Activated CD4-positive, alpha-beta memory T cell treated with anti-CD3 and anti-CD28 coated beads for 36 hours (primary cell): ENCODE measurements at places on chromosomes 5 and 9. TPM values are rescaled to one million over a fixed set of nuclear protein-coding genes. Genes with fewer than 3 reads are reported as not detected.

DNA sequence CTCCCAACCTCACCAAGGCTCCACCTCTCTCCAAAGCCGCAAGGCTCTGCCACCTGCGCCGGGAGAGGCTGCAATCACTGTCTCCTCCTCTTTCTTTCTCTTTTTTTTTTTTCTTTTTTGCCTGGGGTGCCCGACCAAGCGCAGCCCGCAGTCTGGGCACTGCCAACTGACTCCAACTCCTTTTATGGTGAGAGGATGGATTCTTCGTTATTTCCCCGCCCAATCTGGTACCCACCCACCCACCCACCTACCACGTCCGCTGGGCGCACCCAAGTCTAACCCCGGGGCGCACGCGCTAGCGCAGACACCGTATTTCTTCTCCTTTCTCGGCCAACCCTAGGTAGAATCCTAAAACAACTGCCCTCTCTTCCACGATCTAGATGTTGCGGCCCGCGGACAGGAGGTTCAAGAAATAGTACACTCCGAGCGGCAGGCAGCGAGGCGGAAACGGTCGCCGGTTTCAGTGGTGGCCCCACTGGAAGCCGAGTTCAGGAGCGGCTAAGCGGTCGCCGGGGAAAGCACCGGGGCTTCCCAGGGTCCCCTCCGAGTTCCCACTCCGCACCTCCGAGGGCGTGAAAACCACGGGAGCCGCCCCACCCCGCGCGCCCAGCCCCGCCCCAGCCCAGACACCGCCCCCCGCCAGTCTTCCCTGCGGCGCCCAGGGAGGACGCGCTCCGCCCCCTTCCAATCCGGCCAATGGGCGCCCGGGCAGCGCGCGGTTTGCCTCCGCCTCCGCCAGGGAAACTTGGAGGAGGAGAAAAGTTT lies 385 bp upstream of the PTGER4 start:
- DNase-seq: peak; percentile 96

GRCh38 chr5:14438195-14438606 lies 143.4 kb upstream of the OTULINL start:
- DNase-seq: no peak

DNA sequence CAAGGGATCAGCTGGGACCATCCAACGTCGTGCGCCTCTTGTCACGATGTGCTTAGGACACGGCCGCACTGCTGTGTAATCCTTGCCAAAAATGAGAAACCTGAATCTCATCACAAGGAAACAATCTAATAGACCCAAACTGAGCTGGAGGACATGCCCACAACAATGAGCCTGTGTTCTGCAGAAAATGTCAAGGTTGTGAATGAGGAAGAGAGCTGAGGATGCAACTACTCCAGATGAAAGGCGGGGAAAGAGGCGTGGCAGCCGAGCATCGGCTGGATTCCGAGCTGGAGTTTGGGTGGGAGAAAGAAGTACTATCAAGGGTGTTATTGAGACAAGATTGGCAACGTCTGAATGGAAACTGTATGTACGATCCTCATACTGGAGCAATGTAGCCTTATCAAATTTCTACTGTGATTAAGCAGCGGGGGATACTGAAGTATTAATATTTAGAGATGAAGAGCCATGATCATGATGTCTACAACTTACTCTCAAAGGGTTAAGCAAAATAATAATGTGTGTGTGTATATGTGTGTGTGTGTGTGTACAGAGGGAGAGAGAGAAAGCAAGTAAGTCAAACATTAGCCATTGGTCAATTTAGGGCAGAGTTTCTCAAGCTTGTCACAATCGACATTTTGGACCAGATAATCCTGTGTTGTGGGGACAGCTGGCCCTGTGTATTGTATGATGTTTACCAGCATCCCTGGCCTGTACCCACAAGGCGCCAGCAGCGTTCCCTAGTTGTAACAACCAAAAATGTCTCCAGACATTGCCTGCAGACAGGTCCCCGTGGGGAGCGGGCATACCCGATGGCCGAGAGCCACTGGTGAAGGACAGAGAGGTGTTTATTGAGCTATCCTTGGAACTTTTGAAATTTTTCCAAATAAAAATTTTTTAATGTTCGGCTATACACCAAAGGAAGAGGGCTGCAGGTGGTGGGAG lies 46.5 kb downstream of the DUSP1 start:
- no peak for DNase-seq

GRCh38 chr5:163649514-163649913 lies 144.1 kb downstream of the MAT2B start:
- DNase-seq: no peak

- DNase-seq: no peak
Observed at GRCh38 chr5:68347536-68347935, 132.0 kb downstream of the PIK3R1 start.

DNA sequence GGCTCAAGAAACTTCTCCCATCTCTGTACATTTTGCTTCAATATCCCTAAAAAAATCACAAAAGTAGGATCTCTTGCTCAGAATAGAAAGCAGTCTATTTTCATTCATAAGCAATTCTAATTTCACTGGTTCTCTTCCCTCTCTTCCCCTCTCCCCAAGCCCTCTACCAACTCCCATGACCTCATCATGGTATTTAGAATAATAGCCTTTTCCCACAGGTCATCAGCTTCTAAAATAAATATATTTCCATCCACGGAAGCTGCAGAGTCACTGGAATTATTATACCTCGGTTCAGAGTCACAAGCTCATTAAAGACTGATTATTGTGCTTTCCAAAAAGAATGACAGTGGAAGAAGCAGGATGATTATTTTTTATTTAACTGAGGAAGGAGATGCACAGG lies 84.2 kb upstream of the ADRA1B start:
- no peak for DNase-seq

DNA sequence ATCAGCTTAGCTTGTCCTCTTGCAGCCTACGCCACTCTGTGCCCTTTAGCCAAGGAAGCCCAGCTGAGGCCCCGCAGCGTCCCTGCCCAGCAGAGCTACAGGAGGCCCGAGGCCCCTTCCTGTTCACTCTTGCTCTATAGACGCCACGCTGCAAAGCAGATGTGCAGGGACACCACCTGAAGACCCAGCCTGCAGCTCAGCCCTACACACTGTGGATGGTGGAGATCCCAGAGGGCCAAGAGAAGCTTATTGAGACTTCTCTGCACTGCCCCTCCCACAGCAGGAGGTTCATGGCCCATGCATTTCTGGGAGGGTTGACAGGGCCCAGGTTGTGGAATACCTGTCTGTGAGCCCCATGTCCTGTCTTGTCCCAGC lies 33.6 kb downstream of the IRF1 start:
- no peak for DNase-seq

DNA sequence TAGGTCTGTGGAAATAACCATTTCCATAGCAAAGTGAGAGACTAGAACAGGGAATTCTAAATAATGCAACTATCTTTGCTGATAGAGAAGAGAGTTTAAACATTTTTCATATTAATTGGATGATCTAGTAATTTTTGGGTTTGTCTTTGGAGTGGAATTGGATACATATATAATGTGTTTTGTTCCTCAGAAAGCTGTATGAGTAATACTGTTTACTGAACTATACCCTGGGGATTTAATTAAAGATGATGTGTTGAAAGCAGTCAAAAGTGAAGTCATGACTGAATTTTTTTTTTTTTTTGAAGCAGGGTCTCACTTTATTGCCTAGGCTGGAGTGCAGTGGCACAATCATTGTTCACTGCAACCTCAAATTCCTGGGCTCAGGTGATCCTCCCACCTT lies 17.9 kb downstream of the FER start:
- no peak for DNase-seq

DNA sequence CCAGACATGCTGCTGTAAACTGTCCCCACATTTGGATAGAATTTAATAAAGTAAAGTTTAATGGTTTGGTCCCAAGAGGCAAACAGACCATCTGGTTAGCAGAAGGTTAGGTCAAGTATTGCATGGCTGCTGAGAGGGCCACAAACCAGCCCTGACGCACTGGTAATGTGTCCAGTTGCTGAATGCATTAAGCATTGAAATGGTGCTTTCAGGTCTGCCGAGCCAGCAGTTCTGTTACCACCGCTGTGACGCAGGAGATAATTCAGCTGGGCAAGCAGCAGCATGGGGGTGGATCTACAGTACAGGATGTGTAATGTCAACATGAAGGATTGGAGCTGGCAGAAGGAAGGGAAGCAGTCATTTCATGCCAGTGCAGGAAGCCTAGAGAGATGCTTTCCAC lies 16.0 kb downstream of the ZNF462 start:
- no peak for DNase-seq

GRCh38 chr5:129763651-129764050 lies 15.8 kb downstream of the MINAR2 start:
- DNase-seq: no peak

GRCh38 chr9:5786370-5787127 lies 46.4 kb downstream of the ERMP1 start:
- no peak for DNase-seq

DNA sequence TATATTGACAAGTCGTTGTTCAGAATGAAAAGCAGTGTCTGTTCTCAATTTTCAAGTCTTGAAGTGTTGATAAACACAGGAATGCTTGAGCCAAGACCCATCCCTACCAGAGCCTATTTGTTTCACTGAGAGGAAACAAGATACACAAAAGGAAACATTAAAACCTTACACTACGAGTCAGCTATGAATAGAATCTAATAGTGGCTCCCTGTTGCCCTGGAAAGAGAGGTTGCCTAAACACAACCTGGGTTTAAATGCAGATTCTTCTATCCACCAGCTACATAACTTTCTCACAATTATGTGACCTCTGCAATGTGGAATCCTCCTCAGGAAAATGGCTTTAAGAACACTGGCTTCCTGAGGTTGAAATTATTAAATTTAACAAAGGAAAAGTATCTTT lies 29.1 kb upstream of the BNC2 start:
- no peak for DNase-seq

- DNase-seq: no peak
Observed at GRCh38 chr5:139689631-139690063, 41.5 kb downstream of the CXXC5 start.

DNA sequence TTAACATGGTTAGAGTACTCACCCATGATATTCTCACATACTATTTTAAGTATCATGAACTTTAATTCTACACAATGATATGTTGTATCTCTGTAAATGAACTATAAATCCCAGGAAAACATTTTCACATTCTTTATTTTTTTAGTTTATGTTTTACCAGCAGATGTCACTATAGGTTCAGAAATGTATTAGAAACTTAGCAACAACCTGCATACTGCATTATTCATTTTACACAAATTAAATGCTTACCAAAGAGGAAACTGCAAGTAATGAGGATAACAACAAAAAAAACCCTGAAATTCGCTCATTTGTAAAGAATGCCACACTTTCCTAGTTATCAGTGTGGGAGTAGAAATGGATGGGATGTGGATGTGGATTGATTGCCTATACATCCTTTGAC lies 217.5 kb upstream of the OTULINL start:
- DNase-seq: no peak

DNA sequence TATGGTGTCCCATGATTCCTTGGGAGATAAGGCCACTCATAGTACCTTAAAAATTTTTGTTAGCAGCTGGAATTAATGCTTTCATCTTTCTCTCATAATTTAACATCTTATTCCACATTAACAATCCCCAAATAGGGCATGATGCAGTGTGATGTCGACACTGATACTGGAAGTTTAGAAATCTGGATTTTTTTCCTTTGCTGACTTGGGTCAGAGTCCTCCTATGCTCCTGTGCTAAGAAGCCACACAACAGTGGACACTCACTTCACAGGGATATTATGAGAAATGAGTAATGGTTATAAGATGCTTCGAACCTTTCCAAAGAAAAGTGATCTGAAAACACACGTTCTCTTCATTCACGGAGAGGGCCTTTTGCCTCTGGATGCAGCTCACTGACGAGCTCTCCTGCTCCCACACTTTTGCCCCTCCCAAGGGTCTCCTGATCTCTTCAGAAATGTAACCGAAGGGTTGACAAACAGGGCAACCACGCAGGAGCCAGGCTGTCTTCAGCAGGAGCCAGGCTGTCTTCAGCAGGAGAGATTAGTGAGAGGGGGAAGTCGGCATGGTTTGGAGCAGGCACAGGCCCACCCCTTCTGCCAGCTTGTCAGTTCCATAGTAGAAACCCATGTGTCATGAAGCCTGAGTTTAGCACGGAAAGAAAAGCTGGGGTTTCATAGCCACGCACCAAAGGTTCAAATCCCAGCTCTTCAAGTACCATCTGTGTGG lies 247.8 kb downstream of the AOPEP start:
- DNase-seq: no peak

GRCh38 chr9:32339424-32339823 lies 45.0 kb upstream of the ACO1 start:
- no peak for DNase-seq

- DNase-seq: no peak
Observed at GRCh38 chr9:92846662-92847145, 31.1 kb downstream of the ZNF484 start.

DNA sequence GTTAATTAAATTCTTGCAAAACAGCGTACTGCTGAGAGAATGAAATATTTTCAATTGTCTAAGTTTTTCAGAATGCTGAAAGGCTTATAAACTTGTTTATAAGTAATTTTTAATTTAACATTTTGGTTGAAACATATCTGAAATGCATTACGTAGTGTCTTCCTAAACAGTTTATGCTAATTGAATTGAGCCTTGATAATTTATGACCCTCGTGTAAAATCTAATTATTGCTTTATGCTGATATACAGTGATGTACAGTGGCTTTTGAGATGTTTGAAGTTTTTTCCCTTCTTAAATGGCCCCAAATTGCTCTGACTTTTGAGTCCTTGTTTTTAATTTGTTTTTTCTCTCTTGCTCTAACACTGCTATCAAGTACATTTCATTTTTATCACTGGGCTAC lies 262.7 kb downstream of the FBXL7 start:
- no peak for DNase-seq

DNA sequence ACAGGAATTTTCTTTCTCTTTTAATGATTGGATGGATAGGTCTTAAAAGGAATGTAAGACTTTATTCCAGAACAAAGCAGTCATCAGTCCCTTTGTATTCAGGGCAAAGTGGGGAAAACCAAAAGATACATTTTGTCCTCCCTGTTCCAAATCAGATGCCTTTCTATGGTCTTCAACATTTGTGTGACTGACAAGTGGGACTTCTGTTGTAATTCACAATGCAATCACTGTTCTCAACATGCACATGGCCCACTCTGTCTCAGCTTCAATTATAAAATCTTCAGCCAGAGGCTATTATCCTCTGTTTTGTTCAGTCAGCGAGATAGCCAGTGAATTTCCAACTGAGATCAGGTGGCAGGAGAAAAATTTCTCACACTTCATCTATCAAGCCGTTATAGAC lies 95.5 kb upstream of the ERBIN start:
- no peak for DNase-seq

GRCh38 chr5:39674209-39675082 lies 249.7 kb upstream of the DAB2 start:
- no peak for DNase-seq

Gene HK3
- total RNA-seq: 0.22 TPM

Gene ST8SIA4
- 32.8 TPM for total RNA-seq

Gene PCAT7
- total RNA-seq: not detected

Gene CHSY3
- total RNA-seq: not detected

Gene CCDC192
- not detected for total RNA-seq

Gene CER1
- not detected for total RNA-seq

Gene ADAMTS6
- total RNA-seq: 0.44 TPM

Gene SH3TC2
- not detected for total RNA-seq

Gene PCDHGB4
- 0.07 TPM for total RNA-seq

Gene FOXD4L4
- total RNA-seq: not detected

Gene SLC46A2
- not detected for total RNA-seq

Gene IFNK
- not detected for total RNA-seq

Gene AUH
- total RNA-seq: 38.8 TPM

Gene SLC24A2
- total RNA-seq: not detected

Gene ANKRD18A
- 8.3 TPM for total RNA-seq
